HAP-1 (cell line): ENCODE measurements at places on chromosomes 11 and 22.

DNA sequence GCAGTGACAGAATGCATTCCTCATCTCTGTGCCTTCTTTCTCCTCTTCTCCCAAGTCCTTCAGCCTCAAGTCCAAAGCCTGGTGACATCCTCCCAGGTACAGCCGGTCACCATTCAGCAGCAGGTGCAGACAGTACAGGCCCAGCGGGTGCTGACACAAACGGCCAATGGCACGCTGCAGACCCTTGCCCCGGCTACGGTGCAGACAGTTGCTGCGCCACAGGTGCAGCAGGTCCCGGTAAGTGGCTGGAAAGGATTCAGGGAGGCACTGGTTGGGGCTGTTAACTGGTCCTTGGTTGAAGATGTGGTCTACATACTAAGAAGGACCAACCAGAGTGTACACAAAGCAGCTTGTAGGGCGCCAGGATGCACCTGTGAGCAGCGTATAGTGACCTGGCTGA, 35.7 kb downstream of the SREBF2 start:
- no peak for DNase-seq

DNA sequence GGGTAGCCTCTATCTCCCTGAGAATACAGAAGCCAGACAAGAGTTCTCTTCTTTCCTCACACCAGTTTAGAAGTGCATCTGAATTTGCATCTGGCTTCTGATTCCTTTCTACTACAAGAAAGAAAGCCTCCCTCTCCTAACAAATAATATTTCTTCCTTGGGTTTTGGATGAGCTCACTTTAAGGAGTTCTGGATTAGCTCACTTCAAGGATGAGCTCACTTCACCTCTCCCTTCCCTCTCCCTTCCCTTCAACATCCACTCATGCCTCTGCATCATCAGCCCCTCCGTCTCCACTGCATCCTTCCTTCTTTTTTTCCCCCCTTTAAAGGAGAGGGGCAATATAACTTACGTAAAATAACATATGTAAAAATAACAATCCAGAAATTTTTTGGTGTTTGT, 1.6 kb upstream of the MTNR1B start:
- no peak for DNase-seq

GRCh38 chr11:99893811-99894210, 793.3 kb upstream of the ARHGAP42 start:
- no peak for DNase-seq

DNA sequence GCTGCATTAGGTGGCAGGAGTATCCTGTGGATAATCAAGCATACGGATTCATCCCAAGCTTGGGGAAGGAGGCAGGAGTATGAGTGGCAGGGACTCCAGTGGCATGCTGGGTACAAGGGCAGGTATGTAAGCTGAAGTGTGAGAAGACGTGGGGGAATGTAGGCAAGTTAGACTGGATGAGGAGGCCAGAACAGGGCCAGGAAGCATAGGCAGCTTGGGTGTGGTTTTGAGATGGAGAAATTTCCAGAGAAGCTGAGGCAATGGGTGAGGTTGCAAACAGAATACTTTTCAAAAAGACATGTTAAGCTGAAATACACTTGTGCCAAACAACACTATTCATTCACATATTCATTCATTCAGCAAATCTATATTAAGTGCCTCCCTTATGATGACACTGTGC, 43.1 kb upstream of the AMOTL1 start:
- DNase-seq: no peak

DNA sequence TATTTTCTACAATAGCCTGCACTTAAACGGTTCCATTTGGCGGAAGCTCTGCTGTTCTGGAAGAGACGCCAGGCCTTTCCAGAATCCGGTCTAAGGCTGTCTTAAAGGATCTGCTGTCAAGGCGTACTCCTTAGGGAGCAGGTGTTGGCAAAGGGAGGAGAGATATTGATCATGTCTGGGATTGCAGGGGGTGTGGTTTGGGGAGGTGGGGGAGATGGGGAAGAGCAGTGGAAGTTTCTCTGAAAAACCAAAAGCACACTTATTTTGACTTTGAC, 22.5 kb upstream of the WNT11 start:
- no peak for DNase-seq

DNA sequence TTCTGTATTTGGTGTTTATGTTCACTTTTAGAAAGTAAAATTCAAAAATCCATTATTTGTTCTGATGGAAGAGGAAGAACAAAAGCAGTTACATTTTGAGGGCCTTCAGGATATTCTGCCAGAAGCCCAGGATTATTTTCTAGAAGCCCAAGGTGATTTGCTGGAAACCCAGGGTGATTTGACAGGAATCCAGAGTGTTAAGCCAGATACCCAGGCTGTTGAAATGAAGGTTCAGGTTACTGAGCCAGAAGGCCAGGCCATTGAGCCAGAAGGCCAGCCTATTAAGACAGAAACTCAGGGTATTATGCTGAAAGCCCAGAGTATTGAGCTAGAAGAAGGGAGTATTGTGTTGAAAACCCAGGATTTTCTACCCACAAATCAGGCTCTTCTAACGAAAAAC, 33.1 kb downstream of the CCDC15 start:
- no peak for DNase-seq

DNA sequence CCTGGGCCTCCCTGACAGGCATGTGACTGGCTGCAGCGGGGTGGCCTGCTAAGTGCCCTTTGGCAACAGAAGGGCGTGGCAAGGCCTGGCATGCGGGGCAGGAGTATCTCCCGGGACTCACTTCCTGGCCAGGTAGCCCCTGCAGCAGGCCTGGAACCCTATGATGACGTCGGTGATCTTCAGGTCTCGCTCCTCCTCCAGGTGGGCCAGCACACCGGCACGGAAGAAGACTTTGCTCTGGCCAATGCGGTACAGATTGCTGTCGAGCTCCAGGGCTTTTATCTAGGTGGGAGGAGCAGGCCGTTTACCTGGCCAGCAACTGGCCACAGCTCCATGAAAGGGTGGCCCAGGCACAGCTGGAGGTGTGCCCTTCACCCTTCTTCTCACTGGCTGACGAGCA, 50.9 kb downstream of the APOL1 start:
- DNase-seq: no peak

- no peak for DNase-seq
Observed at GRCh38 chr11:128924104-128924503, 18.6 kb downstream of the TP53AIP1 start.

DNA sequence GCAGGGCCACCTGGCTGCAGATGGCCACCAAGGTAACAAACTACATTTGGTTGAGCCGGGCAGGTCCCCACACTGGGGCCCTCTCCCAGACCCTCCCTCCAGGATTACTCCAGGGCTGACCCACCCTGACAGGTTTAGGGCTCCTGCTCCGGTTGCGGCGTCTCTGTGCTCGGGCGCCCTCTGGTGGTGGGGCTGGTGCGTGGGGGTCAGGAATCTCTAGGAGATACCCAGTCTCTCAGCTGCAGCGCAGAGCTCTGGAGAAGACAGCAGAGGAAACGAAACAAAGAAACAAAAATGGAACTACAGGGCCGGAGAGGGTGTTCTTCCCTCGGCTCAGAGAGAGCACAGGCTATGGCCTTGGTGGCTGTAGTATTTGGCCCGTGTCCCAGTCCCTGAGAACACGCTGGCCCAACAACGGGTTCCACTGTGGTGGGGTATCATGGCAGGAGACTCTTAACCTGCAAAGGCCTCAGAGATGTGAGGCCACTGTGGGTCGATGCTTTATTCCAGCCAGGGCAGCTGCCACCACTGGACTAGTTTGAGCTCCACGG, 2.4 kb downstream of the C11orf96 start:
- no peak for DNase-seq

GRCh38 chr22:18044548-18045271, 20.3 kb upstream of the MICAL3 start:
- DNase-seq: no peak

DNA sequence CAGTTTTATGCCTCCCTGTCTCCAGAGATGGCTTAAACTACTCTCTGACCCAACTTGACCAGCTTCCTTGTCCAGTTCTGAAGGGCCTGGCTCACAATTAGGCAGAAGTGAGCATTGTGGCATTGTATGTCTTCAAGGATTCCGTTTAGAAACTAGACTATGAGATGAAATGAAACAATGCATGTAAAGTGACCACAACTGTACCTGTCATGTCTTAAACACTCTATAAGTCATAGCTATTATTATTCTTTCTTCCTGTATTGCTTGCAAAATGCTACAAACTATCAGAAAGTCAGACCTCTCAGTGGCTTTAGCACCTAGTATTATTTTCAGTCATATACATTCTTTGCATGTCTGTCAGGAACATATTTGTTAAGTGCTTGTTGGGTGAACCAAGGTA, 127.9 kb upstream of the MTMR2 start:
- DNase-seq: no peak

DNA sequence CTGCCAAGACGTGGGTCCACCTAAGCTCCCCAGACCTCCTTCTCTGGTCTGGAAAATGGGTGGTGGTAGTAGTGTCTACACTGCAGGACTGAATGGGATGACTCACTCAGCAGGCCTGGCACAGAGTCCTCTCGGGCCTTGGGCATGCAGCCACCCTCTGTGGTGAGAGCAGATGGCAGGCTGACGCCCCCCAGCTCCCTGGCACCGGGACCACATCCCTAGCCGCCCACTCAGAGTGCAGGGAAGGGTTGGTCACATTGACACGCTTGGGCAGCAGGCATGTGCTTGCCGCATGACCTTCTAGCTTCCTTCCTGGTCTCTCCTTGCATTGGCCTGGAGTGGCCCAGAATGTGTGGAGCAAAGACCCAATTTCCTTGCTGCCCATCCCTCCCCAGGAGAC, 30.7 kb upstream of the PRODH start:
- DNase-seq: no peak

DNA sequence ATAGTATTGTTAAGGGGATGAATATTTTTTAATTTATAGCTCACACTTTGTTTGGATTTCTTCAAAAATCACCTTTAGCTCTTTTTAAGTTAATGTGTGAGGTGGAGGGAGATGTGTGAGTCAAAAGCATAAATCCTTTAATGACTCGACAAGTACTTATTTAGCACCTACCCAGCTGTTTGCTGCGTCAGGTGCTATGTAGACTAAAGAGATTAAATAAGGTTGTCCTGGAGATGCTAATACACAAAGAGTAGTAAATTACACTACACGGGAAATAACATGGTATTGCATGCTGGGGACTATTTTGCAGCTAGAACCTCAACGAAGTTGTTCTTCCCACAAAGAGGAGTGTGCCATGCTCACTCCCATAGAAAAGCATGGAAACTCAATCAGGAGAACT, 583.3 kb upstream of the TENM4 start:
- no peak for DNase-seq
